ENCODE measurements at places on chromosomes 12 and 14.

DNA sequence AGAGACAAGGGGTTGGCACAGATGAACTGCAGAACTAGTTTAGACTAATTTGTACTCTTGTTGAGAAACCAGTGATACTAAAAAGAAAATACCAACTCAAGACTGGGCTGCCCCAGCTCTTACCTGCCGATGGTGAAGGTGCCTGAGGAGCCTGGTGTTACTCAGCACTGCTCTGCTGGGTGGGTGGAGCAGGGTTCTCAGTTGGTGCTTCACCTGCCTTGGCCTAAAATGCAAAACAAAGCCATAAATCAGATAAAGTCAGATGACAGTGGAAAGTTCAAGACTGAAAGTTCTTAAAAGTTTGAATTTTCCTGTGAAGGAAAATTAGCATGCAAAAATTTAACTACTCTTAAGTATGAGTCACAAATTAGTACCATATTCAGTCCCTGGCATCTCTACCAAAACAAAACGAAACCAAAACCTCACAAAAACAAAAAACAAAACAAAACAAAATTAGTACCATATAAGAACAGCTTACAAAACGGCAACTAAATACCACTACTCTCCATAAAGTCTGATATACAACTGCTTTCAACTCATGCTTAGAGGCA, 21.9 kb downstream of the YBX3 start:
- no peak for ATAC-seq

DNA sequence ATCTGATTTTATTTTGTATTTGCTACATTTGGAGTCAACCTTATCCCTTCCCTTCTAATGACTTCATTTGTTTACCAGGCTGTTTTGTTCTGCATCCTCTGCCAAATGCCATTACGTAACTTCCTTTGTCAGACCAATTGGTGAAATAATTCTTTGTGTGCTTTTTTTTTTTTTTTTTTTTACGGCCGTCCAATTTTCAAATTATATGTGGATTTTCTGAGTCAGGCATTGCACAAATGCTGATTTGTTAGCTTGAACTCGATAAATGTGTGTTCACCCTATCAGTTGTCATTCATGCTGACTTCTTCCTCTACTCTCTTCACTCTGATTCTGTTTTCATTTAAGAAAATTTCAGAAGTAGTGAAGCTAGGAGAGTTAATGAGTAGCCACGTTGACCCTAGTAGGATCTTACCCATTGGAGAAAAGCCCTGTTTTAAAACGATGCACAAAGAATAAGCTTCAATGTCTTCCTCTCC, 386.2 kb downstream of the DIO2 start:
- ATAC-seq = no peak

DNA sequence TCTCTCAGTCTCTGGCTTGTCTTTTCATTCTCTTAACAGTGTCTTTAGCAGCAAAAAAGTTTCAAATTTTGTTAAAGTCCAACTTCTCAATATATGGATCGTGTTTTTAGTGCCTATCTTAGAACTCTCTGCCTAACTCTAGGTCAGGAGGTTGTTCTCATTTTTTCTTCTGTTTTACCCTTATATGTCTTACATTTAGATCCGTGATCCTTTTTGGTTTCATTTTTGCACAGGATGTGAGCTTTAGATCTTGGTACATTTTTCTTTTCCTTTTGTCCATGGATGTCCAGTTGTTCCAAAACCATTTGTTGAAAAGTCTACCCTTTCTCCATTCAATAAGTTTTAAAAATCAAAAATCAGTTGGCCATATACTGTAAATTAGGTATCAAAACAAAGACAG, 6.8 kb downstream of the VRK1 start:
- no peak for ATAC-seq

- no peak for ATAC-seq
These were observed 146.4 kb downstream of the FOXN3 start for GRCh38 chr14:89270439-89271227.

DNA sequence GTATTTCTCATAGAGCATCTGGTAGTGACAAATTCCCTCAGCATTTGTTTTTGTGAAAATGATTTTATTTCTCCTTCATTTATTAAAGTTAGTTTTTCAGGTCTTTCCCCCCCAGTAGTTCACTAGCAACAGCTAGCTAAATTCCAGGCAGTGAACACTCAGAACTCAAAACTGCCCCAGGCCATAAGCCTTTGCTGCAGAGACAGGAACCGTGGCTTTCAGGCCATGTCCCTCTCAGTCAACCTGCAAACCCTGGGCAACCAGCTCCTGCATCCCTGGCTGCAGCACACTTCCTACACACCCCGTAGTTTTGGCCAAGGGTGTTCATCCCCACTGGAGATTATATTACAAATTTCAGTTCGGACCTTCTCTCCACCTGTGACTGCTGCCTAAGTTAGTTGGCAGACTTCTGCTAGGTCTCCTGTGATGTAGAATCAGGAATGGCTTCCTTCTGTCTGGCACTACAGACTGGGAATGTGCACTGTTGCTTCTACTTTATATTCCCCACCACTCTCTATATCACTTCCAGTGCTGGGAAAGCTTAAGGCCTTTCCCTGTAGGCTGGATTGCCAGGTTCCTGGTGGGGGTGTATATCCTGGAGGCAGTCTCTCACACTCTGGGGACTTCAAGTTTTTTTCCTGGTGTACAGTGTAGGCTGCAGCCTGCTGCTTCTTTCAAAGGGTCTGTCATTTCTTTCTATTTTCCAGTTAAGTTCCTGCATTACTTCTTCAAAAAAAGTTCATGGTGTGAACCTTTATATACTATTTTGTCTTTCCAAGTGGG, 924.4 kb upstream of the LRFN5 start:
- no peak for ATAC-seq

DNA sequence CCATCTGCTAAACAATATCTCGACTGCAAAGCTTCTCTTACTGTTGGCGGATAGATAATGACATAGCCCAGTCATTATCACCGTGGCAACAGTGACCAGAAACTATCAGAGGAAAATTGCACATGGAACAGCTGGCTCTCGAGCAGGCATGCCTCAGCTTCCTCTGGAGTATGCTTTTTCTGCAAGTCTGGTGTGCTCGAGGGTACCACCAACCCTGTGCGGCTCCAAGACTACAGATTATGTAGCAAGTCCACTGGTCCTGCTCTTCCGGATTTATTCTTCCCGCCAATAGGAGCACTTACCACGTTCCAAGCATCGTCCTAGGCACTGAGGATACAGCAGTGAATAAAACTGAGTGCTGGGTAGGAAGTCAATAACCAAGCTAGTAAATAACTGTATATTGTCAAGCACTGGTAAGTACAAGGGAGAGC, 1.4 kb upstream of the GLRX5 start:
- ATAC-seq = peak; percentile 1

GRCh38 chr14:68622856-68623255, 170.0 kb downstream of the ZFP36L1 start:
- ATAC-seq = no peak

DNA sequence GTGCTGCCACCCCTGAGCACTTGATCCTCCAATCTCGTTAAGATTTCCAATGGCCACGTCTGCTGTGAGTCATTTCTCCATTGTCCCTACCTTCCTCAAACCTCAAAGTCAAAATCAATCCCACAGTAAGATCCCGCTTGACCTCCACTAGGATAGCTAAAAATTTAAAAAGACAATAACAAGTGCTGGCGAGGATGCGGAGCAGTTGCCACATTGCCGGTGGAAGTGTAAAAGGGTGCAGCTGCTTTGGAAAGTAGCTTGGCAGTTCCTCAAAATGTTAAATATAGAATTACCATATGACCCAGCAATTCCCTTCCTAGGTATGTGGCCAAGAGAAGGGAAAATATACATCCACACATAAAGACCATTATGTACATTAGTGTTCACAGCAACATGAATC, 9.5 kb upstream of the BCL7A start:
- ATAC-seq = no peak

DNA sequence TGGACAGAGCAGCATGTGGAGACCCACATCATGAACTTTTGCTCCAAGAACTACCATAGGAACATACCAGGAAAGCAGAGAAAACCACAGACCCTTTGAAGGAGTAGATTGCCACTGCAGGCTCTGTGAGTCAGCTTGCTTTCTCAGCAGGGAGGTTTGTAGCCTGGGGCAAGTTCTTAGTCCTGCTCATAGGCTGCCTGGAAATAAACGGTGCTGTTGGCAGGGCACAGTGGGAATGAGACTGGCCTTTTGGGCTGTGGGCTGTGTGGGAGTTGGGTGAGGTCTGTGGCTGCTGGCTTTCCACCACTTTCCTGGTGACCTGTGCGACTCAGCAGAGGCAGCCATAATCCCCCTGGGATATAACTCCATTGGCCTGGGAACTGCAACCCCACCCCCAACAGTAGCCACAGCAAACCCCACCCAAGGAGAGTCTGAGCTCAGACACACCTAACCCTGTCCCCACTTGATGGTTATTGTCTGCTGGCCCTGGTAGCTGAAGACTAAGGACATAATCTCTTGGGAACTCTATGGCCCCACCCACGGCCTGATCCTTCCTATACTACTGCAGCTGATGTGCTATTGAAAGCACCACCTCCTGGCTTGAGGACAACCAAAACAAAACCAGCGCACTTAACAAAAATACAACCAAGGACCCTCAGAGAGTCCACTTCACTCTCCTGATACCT, 192.1 kb upstream of the GARIN6 start:
- peak; percentile 68 for ATAC-seq

GRCh38 chr12:116954710-116955381, 44.1 kb downstream of the FBXW8 start:
- ATAC-seq = no peak

- ATAC-seq = no peak
These were observed 21.1 kb downstream of the IRF2BPL start for GRCh38 chr14:77007183-77007974.

DNA sequence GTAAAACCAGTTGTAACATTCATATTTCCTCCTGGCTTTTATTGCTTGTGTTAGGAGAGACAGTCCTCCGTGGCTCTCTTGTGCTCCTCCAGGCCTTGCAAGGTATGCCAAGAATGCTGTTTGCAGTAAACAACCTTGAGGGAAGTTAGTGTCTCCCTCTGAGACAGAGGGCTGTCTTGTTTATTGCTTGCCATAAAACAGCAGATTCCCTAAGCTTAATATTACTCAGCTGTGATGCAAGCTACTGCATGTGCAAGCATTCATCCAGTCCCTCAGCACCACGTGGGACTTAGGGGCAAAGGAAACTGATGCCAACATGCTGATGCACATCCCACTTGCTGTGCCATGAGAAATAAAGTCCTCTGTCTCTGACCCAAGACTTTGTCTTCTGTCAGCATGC, 6.6 kb downstream of the POMT2 start:
- ATAC-seq = peak; percentile 79

DNA sequence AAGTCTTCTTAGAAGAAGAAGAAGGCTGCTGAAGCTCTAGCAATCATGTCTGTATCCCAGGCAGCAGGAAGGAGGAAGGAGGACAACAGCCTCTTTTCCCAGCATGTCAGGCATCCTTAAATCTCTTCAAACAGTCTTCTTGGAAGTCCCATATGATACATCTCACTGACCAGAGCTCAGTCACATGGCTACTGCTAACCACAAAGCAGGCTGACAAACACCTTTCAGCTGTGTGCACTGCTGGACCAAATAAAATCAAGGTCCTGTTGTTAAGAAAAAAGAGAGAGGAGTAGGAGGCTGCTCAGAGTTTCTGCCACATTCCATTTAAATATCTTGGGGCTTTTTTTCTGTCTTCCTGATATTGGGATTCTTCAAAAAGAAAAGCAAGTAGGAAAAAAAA, 203.4 kb upstream of the PELI2 start:
- no peak for ATAC-seq

- peak; percentile 44 for ATAC-seq
These were observed 2.7 kb downstream of the TGFB3 start for GRCh38 chr14:75979071-75979571.

DNA sequence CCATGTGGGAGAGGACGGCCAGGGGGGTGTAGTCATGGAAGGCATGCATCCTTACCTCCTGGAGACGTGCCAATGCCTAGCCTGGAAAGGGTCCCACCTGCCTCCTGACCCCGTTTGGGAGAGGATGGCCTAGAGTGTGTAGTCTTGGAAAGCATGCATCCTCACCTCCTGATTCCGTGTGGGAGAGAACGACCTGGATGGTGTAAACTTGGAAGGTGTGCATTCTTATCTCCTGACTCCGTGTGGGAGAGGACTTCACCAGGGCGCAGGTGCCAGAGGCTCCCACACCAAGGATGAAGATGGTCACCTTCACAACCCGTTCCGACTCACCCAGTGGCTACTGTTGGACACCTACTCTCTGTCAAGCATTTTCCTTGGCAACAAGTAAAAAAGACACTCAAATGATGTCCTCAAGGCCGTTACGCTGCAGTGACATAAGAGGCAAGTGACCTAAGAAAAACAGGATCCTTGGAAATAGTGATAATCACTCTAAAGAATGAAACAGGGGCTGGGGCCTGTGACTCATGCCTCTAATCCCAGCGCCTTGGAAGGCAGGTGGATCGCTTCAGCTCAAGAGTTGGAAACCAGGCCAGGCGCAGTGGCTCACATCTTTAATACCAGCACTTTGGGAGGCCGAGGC, 37.5 kb upstream of the FZD10 start:
- ATAC-seq = no peak

- no peak for ATAC-seq
These were observed 196.4 kb upstream of the G2E3 start for GRCh38 chr14:30362369-30363218.

DNA sequence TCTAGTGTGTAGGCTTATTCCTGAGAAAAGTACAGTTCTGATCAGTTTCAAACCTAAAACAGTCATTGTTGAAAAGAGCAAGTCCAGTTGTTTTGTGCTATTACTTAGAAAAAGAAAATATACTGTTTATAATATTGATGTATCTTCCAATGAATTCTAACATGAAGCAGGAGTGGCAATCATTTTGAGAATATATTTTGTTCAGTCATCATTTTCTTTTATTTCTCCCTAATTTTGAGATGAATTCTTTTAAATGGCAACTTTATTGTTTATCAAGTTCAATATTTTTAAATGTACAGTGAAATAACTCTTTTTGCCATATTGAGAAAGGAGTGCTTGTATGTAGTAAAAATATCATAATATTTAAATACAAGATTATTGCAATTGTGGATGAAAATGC, 862.2 kb upstream of the MDGA2 start:
- no peak for ATAC-seq

- ATAC-seq = no peak
These were observed 440.4 kb downstream of the ADAMTS20 start for GRCh38 chr12:43111608-43112007.

GRCh38 chr12:32253154-32253790, 146.1 kb upstream of the FGD4 start:
- no peak for ATAC-seq

GRCh38 chr14:58752289-58752688, 114.5 kb downstream of the DACT1 start:
- ATAC-seq = no peak

All from SK-N-SH treated with all-trans-retinoic acid at 6 μM for 48 hours (cell line).